ENCODE measurements at places on chromosomes 7 and 10. TPM values are rescaled to one million over a fixed set of nuclear protein-coding genes. Genes with fewer than 3 reads are reported as not detected.

GRCh38 chr7:2063563-2064260 is 169.0 kb downstream of the MAD1L1 start:
- no peak for DNase-seq

GRCh38 chr7:93301736-93302135 is 69.6 kb downstream of the VPS50 start:
- DNase-seq: no peak

DNA sequence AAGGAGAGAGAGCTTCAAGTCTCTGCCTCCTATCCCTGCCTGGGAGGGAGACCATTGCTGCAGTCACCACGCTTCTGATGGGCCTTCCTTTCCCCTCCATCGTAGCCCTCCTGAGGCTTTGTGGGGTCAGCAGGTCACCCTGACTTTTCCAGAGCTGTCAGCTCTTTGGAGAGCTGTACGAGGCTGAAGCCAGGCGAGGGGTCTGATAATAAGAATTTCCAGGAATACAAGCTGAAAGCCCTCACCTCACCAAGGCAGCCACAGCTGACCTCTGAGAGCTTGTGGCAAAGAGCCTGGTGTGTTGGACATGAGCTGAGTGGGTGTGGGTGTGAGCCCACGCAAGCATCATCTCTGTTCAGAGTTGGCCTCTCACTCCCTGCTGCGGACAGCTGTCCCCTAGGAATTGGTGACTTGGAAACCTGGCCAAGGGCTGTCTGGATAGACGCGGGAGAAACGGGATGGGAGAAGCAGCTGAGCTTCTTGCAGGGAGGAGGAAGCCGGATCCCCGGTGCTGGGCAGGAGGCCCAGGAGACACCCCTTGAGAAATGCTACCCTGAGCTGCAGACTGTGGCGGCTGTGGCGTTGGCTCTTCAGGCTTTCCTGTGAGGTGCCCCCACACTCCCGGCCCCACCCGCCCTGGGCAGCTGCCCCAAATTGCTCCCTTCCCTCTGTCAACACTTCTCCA is 122.1 kb upstream of the BTBD16 start:
- no peak for DNase-seq

DNA sequence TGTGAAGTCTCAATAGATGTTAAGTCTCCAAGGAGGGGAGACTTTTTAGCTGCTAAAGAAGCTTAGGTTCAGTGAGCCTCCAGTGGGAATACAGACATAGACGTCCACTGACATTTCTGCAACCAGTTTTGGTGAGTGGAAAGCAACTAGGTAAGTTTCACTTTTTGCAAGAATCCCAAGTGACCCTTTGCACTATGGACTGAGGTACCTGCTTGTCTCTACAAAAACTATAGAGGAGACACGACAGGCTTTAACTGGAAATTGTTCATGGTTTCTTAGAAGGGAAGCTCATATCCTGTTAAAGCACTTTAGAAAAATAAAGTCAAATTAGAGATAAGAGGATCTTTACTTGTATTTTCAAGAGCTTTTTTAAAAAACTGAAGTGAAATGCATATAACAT is 38.6 kb downstream of the GBF1 start:
- DNase-seq: no peak

The ENTPD1 gene
- 0.66 TPM for total RNA-seq
